ENCODE measurements at places on chromosomes 6 and 20. TPM values are rescaled to one million over a fixed set of nuclear protein-coding genes. Genes with fewer than 3 reads are reported as not detected.
A peak's percentile ranks its signal among the peaks of the same experiment; 100 is the strongest.

DNA sequence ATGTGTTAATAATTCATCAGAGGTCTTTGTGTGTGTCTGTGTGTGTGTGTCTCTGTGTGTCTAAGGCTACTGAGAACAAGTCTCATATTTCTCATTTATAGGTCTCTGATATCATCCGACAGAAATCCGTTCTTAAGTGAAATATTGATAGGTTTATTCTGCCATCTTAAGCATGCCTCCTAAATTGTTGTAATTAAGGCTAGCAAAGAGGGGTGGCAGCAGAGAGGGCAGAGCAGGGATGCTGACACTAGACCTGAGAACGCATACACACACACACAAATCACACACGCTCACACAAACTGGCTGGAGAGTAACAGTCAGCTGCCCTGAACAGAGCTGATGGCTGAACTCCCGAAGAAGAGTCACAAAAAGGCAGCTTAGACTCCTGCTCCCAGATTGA lies 84.9 kb upstream of the LRFN2 start:
- no peak for DNase-seq

DNA sequence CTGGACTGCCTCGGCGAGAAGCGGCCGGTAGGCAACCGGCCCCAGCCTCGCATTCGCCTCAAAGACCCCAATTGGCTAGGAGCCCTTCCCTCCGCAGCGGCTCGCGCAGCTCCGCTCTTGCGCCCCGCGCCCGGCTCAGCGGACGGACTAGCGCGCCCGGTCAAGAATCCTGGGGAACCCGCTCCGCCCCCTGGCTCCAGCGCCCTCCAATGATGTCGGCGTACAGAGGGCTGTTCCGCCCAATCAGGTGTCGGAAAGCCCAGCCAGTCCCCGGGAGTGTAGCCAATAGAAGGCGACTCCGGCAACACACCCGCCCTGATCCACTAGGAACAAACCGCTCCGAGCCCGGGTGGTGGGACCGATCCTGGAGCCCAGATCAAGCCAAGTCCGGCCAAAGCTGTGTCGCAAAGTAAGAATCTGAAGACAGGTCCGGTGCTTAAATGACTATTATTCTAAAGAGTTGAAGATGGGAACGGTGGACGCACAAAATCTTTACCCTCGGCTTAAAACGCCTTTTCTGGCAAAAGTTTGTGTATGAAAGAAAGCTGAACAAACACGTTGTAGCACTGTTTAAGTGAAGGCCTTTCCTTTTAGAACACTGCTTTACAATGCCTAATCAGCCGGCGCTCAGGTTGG lies 132.2 kb downstream of the OGFRL1 start:
- DNase-seq = peak; percentile 96

DNA sequence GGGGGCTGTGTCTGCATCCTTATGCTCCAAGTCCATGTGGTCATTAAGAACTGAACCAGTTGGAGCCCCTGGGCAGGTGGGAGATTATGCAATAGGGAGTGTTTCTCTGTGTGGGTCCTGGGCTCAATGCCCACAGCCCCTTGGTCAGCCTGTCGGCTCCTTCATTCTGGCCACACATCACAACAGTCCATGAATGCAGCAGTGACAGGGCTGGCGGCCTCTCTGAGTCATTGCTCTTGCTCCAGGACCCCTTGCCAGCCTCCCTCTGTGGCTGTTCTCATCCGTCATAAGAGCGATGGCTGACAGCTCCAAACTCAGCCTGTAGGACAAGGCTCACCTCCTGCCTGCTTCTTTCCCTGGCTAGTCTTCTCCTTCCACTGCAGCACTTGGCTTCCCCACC lies 609.5 kb upstream of the CDH4 start:
- no peak for DNase-seq

DNA sequence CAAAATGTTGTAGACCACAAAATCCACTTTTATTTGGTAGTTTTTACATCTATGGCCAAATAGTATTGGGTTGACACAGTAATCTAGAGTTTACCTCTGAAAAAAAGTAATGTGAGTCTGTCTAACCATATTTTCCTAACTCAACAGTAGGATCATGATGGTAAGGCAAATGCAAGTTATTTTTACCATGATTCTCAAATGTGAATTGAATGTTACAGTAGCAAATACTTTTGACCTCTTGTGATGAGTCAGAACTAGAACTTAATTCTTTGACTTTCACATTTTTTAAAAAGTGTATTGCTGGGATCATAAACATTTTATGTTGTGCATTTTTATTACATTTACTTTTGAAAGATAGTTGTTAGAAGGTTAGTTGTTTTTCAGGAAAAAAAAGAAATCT lies 22.0 kb downstream of the RNF146 start:
- DNase-seq = no peak

DNA sequence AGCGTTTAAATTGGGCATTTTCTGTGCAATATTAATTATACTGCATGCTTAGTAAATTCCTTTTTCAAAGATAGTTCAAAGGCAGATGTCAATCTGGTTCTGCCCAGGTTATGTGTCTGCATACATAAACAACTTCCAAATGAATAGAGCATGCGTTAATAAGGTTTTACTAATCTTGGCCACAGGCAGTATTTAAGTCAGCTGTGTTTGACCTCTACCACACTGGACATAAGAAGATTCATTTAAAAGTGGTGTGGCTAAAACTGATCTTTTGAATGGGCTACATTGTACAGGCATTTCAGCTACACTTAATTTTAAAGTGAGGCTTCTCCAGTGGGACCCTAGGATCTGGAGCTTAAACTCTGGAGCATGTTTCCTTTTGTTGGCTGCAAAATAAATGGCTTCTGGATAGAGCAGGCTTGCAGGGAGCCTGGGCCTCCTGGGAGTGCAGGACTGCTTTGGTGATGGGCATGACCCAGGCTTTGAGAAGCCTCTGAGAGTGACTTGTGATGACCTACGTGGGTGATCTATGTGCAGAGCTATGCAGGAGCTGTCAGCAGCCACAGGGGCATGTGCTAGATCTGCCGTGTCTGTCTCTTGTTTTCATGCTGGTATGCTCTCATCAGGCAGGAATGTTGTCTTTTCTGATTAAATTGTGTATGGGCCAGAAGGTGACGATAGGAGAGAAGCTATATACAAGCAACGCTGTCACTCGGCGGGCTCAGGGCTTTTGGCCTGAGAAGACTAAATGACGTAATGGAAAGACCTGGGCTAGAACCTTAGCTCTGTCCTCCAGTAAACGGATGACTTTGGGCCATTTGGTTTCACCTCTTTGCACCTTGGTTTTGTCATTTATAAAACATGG lies 331.2 kb downstream of the QKI start:
- peak; percentile 63 for DNase-seq

- DNase-seq = peak; percentile 74
Measured at GRCh38 chr6:75602246-75603105, 796 bp downstream of the SENP6 start.

- DNase-seq = no peak
Measured at GRCh38 chr6:32867022-32867477, 13.1 kb downstream of the PSMB9 start.

DNA sequence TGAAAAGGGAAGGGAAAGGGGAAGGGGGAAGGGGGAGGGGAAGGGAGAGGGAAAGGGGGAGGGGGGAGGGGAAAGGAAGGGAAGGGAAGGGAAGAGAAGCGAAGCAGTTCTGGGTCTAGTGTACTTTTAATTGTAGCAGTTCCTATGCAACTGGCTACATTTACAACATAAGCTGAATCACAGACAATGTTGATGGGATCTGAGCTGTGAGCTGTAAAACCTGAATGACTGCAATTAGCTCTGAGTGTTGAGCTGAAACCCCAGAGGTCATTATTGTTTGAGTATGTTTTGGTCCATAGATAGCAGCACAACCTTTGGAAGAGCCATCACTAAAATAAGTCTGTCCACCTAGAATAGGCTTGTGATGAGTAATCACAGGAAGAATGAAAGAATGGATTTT lies 7.2 kb upstream of the ABHD12 start:
- no peak for DNase-seq

DNA sequence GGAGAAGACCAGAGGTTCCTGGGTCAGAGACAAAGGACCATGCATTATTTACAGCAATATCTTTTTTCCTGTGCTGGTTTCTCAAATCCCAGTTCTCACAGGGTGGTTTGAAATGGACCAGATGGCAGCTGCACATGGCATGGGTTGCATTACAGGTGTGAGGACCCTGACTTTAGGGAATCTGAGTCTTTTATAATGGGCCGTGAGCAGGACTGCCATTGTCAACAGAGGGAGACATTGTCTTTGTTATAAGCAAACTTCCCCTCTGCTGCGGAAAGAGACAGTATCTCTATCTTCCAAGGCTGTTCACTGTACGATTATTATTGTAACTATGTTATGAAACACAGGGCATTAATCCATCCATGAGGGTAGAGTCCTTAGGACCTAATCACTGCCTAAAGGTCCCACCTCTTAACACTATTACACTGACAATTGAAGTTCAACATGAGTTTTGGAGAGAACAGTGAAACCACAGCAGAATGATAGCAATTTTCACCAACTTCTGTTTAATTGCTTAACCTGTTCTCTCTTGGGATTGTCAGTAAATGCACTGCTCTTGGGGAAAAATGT lies 156.1 kb upstream of the AGPAT4 start:
- no peak for DNase-seq

GRCh38 chr6:150511313-150511712 lies 88.4 kb upstream of the PLEKHG1 start:
- DNase-seq = no peak

- no peak for DNase-seq
Measured at GRCh38 chr6:27672113-27672799, 199.4 kb upstream of the ZNF184 start.

Gene PAK5
- 0.13 TPM for polyA plus RNA-seq

- DNase-seq = peak; percentile 56
Measured at GRCh38 chr20:44651684-44652423, at the start of gene ADA. ADA (minus strand) TSS chr20:44651699; CDS start chr20:44651607, 92 bp downstream.

Gene FUT9
- 0.17 TPM for polyA plus RNA-seq

Gene ZC2HC1B
- polyA plus RNA-seq = not detected

- DNase-seq = no peak
Measured at GRCh38 chr20:21685981-21686380, 19.5 kb upstream of the PAX1 start.
